ENCODE measurements at places on chromosomes 2 and 18.

GRCh38 chr2:232296776-232297525, 81.6 kb upstream of the ALPP start:
- no peak for DNase-seq

DNA sequence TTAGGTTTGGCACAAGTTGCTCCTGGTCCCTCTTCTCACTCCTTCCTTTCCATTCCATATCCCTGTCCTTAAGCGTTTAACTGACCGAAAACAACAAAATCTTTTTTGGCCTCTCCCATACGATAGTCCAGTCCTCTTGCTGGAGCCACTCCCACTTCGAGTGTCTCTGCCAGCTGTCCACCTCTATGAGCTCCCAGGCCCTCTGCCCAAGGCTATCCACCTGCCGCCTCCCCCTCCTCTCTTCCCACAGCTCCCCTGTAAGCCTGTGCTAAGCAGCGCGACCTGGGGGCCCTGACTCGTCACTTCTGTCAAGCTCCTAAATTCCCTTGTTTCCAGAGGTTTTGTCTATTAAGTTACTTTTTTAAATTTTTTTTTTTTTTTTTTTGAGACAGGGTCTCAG, 47.0 kb upstream of the FOSL2 start:
- DNase-seq, result no peak

GRCh38 chr2:103401621-103402020, 639.8 kb downstream of the TMEM182 start:
- DNase-seq, result no peak

- no peak for DNase-seq
These were observed 9.3 kb downstream of the MEIS1 start for GRCh38 chr2:66443979-66444861.

- DNase-seq, result no peak
These were observed 43.0 kb downstream of the FBXO48 start for GRCh38 chr2:68423966-68424650.

Data from NCI-H2107 (cell line).